ENCODE measurements at places on chromosomes 7 and 10. TPM values are rescaled to one million over a fixed set of nuclear protein-coding genes. Genes with fewer than 3 reads are reported as not detected.
A peak's percentile ranks its signal among the peaks of the same experiment; 100 is the strongest.

Gene NPSR1
- not detected for total RNA-seq

Gene PAPOLB
- total RNA-seq: under 0.01 TPM

Gene SMARCD3
- 23.8 TPM for total RNA-seq

Gene SSC4D
- 0.33 TPM for total RNA-seq

Gene TRIM50
- not detected for total RNA-seq

Gene CD36
- total RNA-seq: 41.0 TPM

Gene CYP3A4
- total RNA-seq: not detected

Gene LRRD1
- 0.17 TPM for total RNA-seq

Gene SFTPA1
- total RNA-seq: not detected

Gene PIK3CG
- not detected for total RNA-seq

Gene CLDN4
- 0.26 TPM for total RNA-seq

Gene TSPAN12
- 1.5 TPM for total RNA-seq

Gene GRM3
- not detected for total RNA-seq

DNA sequence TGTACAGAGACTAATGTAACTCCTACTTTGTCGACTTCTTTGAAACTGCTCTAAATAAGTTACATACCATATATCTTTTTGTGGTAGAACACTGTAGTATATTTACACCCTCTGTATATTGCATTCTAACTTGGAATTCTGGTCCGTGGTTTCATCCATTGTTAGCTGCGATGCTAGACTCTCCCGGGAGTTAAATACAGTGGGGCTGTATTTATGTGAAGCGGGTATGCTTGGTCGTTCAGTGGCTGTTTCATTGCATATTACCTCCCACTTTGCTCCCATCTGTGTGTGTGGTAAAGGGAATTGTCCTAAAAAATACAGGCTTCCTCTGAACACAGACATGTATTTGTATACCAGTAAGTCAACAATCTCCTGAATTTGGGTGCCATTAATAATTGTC is 231.1 kb downstream of the SLC25A13 start:
- DNase-seq: no peak

DNA sequence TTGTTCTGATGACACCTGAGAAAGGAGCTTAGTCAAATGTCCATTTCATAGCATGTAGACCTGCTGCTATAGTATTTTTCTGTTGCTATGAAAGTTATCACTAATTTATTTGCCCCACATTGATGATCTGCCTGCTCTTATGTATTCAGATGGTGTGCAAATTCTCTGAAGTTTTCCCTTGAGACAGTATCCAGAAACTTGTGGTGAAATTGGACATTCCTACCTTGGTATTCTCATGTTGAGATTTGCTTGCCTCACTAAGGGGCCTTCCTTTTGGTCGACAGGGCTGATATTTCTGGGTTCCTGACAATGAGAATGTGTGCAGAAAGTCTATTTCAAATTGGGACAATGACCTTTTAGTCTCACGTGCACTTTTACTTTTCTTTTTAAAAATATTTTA is 253.2 kb upstream of the FZD8 start:
- DNase-seq: no peak

- no peak for DNase-seq
Measured at GRCh38 chr7:140518370-140519006, 39.2 kb upstream of the MKRN1 start.

- DNase-seq: no peak
Measured at GRCh38 chr7:29234438-29234837, 39.9 kb downstream of the CHN2 start.

- no peak for DNase-seq
Measured at GRCh38 chr10:97444212-97444611, 1.6 kb downstream of the EXOSC1 start.

- no peak for DNase-seq
Measured at GRCh38 chr7:151301471-151302462, 39.8 kb upstream of the NUB1 start.

- no peak for DNase-seq
Measured at GRCh38 chr10:122640921-122641320, 58.7 kb downstream of the C10orf120 start.

- DNase-seq: peak; percentile 98
Measured at GRCh38 chr10:90968328-90969081, 47.6 kb upstream of the ANKRD1 start.

- DNase-seq: no peak
Measured at GRCh38 chr7:81297317-81297716, 378.5 kb upstream of the SEMA3C start.

GRCh38 chr7:137873524-137873923 is 26.8 kb upstream of the DGKI start:
- no peak for DNase-seq

DNA sequence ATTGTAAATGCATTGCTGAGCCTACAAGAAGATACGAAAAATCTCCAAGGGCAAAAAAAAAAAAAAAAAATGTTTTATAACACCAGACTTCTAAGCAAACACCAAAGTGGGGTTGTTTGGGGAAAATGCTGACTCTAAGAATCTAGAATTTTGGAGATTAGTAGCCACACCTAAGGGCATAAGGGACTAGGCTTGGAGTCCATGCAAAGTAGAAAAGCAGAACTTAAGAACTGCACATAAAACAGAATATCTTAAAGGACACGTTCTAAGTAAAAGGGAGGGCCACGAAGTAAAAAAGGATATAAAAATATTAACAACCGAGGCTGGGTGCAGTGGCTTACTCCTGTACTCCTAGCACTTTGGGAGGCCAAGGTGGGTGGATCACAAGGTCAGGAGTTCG is 269.8 kb upstream of the AUTS2 start:
- no peak for DNase-seq

DNA sequence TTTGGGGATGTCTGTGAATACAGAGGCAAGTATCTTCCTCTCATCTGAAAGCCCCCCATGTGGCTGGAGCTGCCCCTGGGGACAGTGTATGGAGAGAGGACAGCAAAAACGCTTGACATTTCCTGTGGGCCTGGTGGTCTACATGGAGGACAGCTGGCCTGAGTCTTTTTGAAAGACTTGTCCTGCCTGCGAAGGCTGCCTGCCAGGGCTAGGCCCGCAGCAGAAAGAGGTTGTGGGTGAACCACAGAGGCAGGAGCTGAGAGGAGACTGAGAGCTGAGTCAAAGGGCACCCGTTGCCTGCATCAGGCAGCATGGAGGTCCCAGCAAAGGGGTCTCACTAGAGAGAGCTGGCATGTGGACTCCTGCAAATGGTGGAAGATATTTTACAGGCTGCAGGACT is 66.4 kb downstream of the KAT6B start:
- no peak for DNase-seq

- no peak for DNase-seq
Measured at GRCh38 chr10:93277360-93277759, 203.7 kb downstream of the CYP26A1 start.

DNA sequence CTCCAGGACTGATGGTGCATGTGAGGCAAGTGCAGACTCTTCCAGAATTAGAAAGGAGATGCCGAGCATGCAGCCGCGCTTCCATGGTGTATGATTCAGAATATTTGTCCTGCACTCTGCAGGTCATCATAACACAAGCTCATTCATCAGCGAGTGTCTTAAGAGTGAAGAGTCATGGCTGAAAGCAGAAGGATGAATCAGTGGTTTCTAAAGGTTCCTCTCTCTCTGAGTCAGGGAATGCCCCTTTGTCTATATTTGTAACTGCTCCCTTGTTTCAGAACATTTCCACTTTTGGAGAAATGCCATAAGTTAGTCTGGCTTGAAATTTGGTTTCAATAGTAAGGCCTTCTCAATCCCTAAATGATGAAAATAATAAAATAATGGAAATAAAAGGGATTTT is 52.3 kb downstream of the HECW1 start:
- peak; percentile 97 for DNase-seq

- no peak for DNase-seq
Measured at GRCh38 chr7:82507365-82507975, 63.9 kb upstream of the CACNA2D1 start.

DNA sequence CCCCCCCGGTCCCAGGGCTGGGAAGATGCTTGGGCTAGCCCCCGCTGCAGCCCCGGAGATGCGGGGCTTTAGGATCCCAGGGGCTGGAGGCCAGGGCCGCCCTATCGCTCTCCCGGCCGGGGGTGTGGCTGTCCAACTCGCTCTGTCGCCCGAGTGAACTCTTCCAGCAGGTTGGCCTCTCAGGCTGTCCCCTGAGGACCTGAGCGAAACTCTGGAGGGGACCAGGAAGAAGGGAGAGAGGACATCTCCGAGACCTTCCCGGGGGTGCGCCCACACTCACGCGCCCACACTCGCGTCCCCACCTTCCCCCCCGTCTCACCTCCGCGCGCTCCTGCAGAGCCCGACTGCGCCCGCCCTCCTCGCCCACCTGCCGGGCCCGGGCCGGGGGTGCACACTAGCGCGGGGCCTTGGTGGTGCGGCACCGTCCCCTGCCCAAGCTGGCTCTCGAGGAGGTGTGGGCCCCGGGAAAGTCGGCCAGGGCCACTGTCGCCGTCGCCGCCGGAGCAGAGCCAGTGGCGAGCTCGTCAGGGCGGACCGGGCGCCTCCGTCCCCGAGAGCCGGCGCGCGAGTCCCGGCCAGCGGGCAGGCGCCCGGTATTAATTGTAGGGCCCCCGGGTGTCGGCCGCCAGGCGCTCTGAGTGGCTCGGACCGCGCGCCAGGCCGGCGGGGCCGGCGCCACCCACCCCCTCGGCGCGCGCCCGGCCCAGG is 101.7 kb upstream of the SVIL start:
- peak; percentile 35 for DNase-seq

DNA sequence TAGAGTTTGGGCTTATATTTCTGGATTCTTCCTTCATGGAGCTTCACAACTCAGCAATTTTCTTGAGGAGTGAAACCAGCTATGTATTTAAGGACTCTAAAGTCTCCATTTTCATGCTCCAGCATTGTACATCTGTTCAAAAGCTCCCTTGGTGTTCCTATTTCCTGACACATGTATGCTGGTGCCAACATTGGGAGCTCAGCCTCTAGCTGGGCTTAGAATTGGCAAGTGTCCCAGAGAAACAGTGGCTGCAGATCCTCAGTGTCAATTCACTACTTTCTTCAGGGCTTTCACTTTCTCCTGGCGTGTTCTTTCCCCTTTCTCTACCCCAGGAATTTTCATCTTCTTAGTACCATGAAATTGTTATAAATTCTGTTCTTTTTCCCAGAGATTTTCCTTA is 103.1 kb downstream of the ZNF467 start:
- peak; percentile 41 for DNase-seq

- no peak for DNase-seq
Measured at GRCh38 chr10:43038783-43039623, 37.9 kb upstream of the RET start.

GRCh38 chr7:45061806-45062425 is 26.9 kb downstream of the NACAD start:
- DNase-seq: no peak

GRCh38 chr7:50266635-50267386 is 37.7 kb upstream of the IKZF1 start:
- no peak for DNase-seq

- DNase-seq: no peak
Measured at GRCh38 chr7:29780346-29780745, 26.0 kb upstream of the WIPF3 start.

GRCh38 chr7:28469562-28469961 is 57.2 kb downstream of the CREB5 start:
- no peak for DNase-seq

DNA sequence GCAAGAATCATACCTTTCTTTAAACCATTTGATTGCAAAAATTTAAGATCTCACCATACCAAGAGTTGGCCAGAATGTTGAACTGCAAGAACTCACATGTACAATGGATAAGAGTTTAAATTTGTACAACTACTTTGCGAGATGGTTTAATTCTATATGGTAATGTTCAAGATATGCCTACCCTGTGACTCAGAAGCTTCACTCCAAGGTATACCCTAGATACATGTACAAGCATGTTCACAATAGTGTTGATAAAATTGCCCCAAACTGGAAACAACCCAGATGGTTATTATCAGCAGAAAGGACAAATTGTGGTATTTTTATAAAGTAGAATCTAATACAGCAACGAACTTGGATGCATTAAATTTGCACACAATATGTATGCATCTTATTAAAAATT is 25.1 kb upstream of the RAB18 start:
- DNase-seq: no peak

GRCh38 chr10:60148266-60148840 is 241.3 kb downstream of the ANK3 start:
- peak; percentile 86 for DNase-seq

DNA sequence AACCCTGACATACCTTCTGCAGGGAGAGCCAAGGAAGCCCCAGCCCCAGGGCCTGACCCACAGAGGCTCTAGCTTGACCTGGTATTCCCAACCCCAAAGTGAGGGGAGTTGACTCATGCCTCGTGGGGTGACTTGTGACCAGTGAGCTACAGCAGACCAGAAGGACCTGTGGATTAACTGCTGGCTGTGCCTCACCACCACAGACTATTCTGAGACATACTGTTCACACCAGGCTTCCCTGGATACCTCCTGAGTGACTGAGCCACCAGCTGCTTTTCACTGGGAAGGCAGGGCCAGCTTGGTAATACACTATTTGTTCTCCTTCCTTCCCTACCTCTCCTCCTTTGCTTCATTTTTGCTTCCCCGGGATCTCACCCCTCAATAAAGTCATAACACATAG is 7.3 kb downstream of the PLXNA4 start:
- DNase-seq: no peak

GRCh38 chr7:155263581-155264143 is 34.0 kb upstream of the INSIG1 start:
- DNase-seq: no peak

- DNase-seq: no peak
Measured at GRCh38 chr7:52764492-52765169, 270.8 kb upstream of the POM121L12 start.

GRCh38 chr10:42977032-42977416 is 99.8 kb upstream of the RET start:
- no peak for DNase-seq

GRCh38 chr7:39617005-39617404 is 6.4 kb upstream of the RALA start:
- no peak for DNase-seq

- DNase-seq: peak; percentile 58
Measured at GRCh38 chr10:102119417-102120141, 589 bp downstream of the LDB1 start.

- DNase-seq: no peak
Measured at GRCh38 chr7:4093035-4093434, 589.1 kb upstream of the FOXK1 start.

DNA sequence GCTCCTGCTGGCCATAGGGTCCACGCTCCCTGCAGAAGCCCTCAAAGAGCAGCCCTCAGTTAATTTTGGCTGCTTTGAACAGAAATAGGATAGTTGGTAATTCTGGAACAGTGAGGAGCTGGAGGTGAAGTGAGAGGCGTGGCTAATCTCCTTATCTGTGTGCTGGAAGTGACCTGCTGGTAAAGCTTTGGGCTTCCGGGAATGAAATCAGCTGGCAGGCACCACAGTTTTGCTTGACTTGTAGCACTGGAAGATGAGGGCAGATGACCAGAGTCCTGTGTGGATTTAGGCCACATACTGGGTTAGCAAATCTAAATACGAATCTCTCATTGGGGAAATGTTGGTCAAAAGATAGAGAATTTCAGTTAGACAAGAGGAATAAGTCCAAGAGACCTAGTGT is 10.2 kb downstream of the ATP6V0E2 start:
- DNase-seq: no peak

DNA sequence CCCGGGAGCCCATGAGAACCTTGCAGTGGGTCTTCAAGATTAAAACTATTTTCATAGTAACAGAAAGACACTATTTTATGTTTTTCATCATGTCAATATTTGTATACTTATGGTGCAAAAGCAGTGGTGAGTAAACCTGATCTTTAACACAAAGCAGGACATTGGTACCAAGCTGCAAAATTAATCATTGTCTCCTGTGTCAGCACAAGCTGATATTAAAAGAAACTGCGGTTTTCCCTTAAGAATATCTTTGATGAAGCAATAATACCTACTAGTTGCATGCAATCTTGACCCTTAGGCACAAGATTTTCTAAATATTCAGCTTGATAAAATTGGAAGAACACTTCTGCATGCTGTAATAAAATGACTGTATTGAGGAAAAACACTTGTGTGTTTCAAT is 121.7 kb downstream of the MDFIC start:
- DNase-seq: no peak

Measured in fibroblast of lung (primary cell).